ENCODE measurements at places on chromosomes 1 and 21.

- no peak for DNase-seq
Observed at GRCh38 chr1:160767395-160768294, 28.3 kb upstream of the LY9 start.

DNA sequence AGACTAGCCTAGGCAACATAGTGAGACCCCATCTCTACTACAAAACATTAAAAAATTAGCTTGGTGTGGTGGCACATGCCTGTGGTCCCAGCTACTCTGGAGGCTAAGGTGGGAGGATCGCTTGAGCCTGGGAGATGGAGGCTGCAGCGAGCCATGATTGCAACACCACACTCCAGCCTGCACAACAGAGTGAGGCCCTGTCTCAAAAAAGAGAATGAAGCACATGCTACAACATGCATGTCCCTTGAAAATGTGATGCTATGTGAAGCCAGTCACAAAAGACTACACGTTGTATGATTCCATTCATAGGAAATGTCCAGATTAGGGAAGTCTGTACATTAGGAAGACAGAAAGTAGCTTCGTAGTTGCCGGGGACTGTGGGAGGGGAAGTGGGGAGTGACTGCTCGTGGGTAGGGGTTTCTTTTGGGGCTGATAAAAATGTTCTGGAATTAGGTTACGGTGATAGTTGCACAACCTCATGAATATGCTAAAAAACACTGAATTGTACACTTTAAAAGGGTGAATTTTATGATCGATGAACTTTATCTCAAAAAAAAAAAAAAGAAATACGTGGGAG lies 202.1 kb downstream of the KAZN start:
- no peak for DNase-seq

- DNase-seq = no peak
Observed at GRCh38 chr21:35871906-35872305, 188.4 kb downstream of the SETD4 start.

- no peak for DNase-seq
Observed at GRCh38 chr1:197127246-197127912, 19.1 kb downstream of the ASPM start.

- DNase-seq = no peak
Observed at GRCh38 chr21:41923631-41924367, 30.0 kb downstream of the C2CD2 start.

DNA sequence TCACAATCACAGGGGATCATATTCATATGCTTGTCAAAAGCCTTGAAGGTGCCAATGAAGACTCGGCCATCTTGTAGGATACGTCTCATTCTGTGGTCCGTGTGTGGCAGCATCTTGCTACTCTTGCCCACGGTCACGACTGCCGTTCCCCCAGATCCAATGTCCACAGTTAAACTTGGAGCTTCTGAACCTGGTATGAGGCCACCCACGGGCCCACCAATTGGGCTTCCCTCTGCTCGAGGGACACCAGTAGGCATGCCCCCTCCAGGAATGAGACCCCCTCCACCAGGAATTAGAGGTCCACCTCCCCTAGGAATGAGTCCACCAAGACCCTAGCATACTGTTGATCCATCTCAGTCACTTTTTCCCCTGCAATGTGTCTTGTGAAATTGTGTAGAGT lies 39.6 kb downstream of the MORN1 start:
- no peak for DNase-seq

GRCh38 chr1:240491156-240491555 lies 120.8 kb downstream of the GREM2 start:
- no peak for DNase-seq

- peak; percentile 52 for DNase-seq
Observed at GRCh38 chr1:160675641-160676410, 29.0 kb upstream of the SLAMF1 start.

DNA sequence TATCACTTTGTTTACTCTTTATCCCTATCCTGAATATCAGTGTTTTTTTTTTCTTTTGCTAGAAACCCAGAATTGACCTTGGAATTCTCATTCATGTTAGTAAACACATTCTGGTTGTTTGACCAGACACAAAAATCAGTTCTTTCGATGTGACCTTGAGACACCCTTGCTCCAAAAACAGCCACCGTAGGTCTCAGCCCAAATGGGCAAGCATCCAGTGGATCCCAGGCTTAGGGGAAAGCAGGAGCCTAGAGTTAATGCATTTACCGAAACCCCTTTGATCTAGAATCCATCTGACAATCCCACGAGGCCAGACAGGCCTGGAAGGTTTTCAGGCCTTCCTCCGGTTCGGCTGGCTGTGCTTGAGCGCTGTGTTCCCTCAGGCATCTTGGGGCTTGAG lies 47.6 kb downstream of the IRF2BP2 start:
- DNase-seq = no peak

DNA sequence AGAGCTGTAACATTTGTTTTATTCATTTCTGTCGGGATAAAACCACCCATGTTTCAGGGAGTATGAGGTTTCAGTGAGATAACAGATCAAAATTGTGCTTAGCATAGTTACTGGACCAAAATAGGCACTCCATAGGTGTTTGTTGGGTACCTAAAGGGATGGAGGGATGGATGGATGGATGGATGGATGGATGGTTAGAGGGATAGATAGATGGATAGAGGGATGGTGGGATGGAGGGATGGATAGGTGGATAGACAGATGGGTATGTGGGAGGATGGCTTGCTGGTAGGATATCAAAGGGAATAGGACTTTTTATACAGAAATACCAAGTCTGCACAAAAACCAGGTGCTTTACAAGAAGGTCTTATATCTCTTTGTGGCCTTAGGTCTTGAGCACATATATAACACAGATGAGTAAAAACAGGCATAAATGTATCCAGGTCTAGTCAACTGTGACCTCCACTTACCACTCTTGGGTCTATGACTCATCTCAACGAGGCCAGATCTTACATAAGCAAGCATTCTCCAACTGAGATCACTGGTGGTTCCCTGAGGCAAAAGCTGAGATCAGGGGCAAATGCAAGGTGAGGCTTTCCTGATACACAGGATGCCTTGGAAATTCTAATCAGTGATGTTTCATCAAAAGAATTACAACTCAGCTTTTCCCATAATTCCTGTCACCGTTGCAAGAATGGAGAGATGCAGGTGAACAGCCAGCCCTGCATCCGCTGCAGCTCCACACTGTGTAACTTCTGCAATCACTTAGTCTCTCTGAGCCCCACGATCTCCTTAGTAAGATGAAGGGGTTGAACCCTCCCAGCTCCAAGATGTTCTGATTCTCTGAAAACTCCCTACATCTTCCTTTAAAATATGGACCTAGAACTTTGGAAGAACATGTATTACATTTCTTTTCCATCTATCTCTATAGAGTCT lies 32.0 kb downstream of the PTAFR start:
- DNase-seq = peak; percentile 90

DNA sequence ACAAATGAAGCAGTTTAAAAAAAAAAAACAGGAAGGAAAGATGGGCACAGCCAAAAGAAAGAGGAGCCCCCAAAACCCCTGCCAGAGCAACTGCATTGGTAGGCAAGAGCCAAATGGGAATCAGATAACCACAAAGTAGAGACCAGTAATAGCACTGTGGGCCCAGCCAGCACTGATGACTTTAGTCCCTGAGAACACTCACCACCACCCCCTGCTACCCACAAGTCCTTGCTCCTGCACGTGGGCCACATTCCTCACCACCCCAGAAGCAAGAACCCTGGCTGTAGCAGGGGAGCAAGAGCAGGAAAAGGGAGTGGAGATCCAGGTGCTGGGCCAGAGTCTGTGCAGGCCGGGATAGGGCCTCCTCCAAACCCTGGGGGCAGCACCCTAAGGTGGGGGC lies 86.1 kb downstream of the RRAGC start:
- no peak for DNase-seq

GRCh38 chr1:230391776-230392535 lies 34.2 kb downstream of the PGBD5 start:
- no peak for DNase-seq

Measured in GM06990 (cell line).